GM18507 (cell line): ENCODE measurements at places on chromosomes 3 and 15.

DNA sequence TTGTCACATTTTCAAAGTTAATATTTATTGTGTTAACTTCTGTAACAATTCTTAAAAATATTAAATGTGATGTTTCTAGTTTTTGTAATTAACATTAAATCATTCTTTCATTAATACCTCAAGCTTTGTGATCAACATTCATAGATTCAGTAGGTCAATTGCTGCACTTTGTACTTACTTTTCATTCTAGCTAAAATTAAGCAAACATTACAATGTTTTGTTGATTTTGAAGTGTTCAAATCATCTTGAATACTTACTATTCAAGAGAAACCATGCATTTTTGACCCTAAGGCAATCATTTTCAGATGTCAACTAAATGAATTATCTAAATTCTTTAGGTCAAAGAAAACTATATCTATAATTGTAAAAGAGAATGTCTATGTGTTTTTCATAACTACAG, 933.1 kb downstream of the NAALADL2 start:
- DNase-seq: no peak

- DNase-seq: no peak
Observed at GRCh38 chr15:88218557-88219221, 37.9 kb downstream of the NTRK3 start.

DNA sequence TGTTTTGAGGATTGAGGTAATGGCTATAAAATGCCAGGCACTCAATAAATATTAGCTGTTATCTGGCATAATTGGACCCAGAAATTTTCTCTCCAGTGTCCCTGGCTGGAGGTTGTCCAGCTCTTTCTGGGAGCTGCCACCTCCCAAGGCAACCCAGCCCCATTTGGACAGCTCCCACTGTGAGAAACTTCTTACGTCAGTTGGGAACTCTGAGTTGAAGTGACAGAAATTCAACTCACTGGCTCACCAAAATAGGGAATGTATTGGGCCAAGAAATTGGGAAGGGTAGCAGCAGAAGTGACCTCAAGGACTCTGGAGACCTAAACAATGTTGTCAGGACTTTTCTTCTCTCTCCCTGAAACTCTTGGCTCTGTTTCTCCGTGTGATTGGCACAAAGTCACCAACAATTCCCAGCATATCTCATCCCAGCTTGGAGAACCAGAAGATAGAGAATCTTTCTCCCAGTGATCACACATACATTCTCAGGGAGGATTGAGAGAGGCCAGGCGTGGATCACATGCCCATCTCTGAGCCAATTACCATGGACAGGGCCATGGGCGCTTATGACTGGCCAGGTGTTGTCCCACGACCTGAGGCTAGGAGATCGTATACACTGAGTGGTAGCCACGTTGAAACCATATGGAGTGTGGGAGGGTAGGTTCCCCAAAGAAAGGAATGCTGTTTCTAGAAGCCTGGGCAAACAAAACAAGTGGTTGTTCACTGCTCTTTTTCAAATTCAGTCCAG, 22.5 kb upstream of the HCN4 start:
- DNase-seq: no peak

DNA sequence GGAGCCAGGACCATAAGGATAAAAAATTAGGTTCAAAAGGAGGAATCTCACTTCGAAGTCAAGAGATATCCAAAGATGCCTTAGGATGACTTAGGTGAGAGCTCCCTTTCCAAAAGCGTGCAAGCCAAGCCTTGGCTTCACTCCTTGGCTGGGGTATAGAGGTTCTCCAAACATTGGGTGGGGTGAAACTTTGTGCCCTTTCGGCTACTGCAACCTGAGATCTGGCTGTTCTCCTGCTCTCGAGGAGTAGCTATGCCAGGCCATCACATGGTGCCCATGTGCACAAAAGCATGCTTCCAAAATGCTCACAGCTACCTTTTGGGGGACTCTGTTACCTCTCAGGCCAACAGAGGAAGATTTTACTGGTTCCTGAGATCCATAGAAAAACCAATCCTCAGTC, 373.8 kb downstream of the EPHB1 start:
- DNase-seq: no peak

- no peak for DNase-seq
Observed at GRCh38 chr3:184568924-184569829, 7.6 kb downstream of the EPHB3 start.

- no peak for DNase-seq
Observed at GRCh38 chr3:175898194-175898593, 1039.1 kb downstream of the NAALADL2 start.

GRCh38 chr3:18989237-18989795, 159.0 kb upstream of the KCNH8 start:
- no peak for DNase-seq

DNA sequence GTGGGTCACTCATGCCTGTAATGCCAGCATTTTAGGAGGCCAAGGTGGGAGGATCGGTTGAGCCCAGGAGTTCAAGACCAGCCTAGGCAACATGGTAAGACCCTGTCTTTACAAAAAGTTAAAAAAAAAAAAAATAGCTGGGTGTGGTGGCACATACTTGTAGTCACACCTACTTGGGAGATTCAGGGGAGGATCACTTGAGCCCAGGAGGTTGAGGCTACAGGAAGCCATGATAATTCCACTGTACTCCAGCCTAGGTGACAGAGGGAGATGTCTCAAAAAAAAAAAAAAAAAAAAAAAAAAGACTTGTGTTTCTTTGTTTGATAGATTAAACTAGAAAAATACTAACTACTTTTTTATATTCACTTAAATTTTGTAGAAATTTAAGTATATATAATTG, 14.6 kb downstream of the RAB7A start:
- DNase-seq: no peak

DNA sequence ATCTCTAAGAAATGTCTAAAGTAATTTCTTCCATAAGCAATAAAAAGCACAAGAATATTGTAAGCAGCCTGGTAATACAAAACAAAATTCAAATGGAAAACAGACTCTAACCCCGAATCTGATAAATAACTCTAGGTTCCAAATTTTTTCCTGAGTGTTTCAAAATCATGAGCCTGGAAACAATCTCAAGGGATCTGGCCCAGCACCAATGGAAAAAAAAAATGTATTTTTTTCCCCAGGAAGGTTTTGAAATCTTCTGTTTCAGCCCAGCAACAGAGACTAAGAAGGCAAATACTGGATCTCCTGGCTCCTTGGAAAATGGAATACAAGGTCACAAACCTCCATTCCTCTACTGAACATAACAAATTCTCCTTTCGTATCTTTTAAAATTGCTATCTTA, 13.0 kb downstream of the TBC1D2B start:
- no peak for DNase-seq

DNA sequence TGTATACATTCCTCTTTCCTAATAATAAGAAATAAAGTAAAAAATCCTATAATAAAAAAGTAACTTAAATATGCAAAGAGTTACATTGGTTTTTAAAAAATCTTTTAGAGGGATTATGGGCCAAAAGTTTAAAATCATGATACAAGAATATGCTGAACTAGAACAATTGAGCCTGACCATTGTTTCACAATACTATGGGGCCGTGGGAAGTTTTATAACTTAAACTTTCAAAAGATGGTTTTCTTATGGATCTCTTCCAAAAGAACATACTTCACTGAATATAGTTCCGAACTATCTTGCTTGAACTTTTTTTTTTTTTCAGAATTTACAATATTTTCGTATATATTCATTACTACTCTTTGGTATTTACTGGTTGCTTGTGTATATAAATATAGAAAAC, 97.6 kb downstream of the NFKBIZ start:
- no peak for DNase-seq

DNA sequence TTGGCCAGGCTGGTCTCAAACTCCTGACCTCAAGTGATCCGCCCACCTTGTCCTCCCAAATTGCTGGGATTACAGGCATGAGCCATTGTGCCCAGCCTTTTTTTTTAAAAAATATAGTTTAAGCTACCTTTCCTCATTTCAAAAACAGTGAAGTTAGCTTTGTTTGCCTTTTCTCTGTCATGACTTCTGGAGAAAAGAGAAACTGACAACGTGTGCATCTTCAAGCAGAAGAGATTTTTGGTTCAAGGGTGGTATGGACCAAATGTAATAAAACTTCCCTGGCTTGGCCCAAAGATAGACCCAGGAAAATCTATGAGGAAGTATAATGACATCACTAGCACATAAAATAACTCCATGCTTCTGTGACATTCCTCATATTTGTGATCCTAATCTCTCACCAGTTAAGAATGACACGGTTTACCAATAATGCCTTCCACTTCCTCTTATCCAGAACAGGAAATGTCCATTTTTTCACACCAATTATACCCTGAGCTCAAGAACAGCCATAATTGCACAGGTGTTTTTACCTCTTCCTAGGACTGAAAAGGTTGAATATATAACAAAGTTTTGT, 781.2 kb upstream of the NR2F2 start:
- DNase-seq: no peak

GRCh38 chr3:127289706-127290575, 2.1 kb upstream of the PRR20G start:
- no peak for DNase-seq

- no peak for DNase-seq
Observed at GRCh38 chr3:182936918-182937285, 43.4 kb downstream of the DCUN1D1 start.

GRCh38 chr3:59518283-59519055, 468.6 kb upstream of the CFAP20DC start:
- DNase-seq: no peak

DNA sequence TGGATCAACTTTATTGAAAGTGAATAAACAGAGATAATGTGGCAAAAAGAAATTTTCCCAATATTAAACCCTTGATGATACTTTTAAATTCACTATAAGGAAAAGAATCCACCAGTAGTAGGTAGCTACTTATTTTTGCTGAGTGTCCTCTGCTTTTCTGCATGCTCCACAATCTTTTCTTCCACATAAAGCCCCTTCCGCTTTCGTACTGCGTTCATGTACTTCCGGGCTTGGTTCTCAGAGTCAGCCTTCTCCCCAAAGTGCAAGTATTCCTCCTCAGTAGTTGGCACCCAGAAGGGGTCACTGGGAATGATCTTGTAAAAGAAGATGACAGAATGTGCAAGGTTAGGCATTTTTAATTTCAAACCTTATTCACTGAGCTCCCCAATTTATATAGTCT, 84.4 kb upstream of the MEX3B start:
- no peak for DNase-seq

DNA sequence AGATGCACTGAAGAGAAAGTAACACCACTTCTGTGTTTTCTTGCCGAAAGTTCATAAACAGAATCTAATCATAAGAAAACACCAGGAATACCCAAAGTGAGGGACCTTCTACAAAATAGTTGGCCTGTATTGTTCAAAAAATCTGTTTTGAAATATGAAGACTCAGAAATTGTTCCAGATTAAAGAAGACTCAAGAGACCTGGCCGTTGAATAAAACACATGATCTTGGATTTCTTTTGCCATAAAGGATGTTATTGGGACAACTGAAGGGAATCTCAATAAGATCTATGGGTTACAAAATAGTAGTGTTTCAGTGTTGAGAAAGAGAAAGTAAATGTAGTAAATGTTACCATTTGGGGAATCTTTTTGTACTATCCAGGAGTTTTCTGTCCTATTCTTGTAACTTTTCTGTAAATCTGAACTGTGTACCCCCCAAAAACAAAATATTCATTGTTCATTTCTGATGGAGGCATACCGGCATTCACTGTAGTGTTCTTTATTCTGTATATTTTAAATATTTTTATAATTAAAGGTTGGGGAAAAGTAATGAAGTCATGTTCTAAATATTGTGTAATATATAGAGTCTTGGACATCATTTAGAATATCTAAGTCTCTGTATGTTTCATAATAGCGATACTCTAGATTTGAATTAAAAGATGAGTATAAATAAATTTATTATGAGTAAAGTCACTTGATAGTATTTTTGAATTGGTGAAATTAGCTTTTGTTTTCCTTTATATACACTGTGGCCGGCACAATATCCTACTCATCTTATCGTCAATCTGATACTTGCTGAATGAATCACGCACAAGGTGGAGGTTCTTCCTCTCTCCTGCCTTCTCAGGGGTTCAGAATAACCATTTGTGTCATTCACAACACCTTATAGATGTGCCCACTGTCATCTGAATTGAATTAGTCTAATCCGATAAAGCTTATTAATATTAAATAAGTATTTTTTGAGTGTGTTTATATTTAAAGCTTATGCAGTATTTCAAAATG, 66.7 kb downstream of the TRAK1 start:
- DNase-seq: no peak

GRCh38 chr3:127684871-127685707, 12.3 kb downstream of the ABTB1 start:
- no peak for DNase-seq

DNA sequence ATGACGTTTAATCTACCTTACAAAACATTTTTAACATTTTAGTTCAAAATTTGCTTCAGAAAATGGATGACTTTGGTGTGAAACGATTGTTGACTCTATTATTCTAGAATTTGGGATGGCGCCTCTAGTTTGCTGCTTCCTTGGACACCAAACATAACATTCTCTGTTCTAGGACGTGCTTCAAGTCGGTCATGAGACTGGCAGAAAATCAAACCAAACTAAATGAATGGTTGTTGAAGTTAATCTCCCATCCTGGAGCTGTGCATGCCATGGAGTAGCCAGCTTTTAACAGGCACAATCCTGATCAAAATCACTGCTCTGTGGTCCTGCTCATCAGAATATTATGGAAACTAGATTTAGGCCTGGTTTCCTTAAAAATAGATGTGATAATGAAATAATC, 9.6 kb upstream of the LRRFIP2 start:
- DNase-seq: no peak

DNA sequence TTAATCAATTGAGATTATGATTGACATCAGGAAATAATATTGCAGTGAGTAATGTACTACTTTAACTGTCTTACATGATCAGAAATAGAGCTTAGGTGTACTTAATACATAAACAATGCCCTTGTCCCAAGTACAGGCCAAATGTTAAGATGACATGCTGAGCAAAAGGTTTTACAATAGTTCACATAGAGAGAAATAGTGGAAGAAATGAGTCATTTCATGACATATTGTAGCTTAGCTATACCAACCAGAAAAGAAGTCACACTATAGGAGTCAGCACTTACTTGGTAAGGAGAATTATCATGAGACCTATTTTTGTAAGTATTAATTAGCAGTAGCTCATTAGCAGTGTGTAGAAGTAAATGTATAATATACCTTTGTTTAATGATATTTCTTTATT, 96.4 kb upstream of the NANOGP8 start:
- DNase-seq: no peak

GRCh38 chr3:25246913-25247312, 181.2 kb upstream of the RARB start:
- DNase-seq: no peak

- DNase-seq: no peak
Observed at GRCh38 chr3:181948286-181948685, 236.6 kb downstream of the SOX2 start.

DNA sequence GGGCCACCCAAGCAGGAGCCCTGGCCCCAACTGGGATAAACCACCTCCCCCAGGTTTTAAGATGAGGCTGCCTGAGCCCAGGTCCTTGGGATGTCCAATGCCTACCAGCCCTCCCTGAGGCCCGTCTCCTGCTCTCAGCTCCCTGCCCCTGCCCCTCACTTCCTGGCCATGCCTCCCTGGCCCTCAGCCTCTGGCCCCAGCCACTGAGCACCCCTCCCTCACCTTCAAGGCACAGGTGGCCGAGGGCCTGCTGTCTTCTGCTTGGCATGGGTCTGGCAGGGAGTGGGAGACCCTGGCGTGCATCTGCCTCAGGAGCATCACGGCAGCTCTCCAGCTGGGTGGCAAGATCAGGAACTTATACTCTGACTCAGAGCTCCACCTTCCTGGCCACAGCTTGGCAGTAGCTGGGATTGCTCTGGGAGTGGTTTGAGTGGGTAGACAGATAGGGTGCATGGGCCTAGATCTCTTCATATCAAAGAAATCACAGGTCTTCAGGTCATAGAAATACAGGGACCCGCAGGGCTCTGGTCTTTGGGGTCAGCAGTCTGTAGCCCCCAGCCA, at the start of gene PLA2G4E:
Gene PLA2G4E (minus strand): TSS at position 330 of the 561 bp plus-strand sequence. CDS start 12 bp downstream, at position 318.
- no peak for DNase-seq

- no peak for DNase-seq
Observed at GRCh38 chr3:134650431-134651346, at the start of gene KY. TSS of gene KY (minus strand) at chr3:134651022. CDS start at chr3:134650960, 62 bp downstream.
